Foreskin melanocyte (primary cell): ENCODE measurements at places on chromosomes 3 and 15.

DNA sequence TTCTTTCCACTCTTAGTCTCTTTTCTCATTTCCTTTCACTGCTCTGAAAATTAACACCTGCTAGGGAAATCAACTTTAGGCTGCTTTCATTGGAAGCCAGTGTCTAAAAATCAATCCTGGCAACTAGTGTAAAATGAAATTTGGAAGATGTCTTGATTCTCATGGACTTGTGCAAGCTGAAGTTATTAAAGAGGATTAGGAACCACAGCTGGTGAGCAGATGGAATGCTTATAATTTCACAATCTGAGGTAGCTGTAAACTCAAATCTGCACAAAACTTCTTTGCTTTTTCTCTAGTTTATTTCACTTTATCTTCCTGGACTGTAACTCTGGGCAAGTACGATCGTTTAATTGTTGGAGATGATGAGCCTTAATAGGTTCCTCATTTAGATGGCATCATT, 175.6 kb downstream of the GHSR start:
- DNase-seq, result no peak

DNA sequence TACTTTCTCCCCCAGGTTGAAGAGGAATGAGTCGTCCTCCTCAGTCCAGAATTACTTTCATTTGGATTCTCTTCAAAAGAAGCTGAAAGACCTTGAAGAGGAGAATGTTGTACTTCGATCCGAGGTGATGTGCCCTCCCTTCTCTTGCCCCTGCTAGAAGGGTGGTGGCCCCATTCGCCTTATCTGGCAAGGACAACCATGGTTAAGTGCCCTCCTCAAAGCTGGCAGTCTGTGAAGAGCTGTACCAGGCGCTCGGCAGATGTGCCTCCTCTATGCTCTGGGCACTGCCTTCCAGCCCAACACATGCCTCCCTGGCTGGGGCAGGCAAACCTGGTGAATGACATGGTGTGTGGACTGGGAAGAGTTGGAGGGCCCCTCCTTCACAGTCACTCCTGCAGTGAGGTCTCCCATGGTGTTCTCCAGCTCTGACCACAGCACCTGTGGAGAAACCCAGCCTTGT, 77.0 kb downstream of the CCK start:
- DNase-seq, result no peak

DNA sequence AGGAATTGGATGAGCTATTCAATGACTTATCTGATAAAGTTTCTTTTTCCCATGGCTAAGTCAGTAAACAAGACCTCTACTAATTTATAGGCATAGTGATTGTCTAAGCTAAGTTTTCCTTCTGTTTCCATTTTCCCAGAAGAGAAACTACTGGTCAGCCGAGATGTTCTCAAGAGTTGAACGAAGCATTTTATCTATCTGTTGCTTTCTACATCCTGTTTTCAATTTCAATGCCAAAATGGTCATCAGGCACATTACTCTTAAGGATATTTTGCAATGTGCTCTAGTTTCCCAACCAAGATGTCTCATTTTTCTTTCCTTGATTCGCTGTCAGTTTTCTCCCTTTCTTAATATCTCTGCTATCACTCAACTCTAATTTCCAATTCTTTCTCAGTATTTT, 228.7 kb downstream of the MBNL1 start:
- DNase-seq, result no peak

- DNase-seq, result no peak
Measured at GRCh38 chr15:62672268-62672667, 370.3 kb upstream of the TPM1 start.

DNA sequence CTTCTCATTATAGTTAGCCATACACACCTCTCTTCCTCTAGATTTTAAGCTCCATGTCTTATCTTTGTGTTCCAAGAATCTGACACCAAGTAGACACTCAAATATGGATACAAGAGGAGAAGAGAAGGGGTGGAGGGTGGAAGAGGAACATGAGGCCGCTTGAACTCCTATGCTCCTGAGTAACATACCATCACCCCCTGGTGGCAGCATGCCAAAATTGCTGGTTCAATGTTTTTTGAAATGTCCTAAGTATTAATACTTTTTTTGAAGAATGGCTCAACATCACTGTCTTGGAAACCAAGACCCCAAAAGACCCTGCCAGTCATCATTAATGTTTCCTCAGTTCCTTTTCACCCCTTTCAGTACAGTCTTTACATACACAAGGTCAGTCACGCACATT, 71.8 kb upstream of the HACD2 start:
- no peak for DNase-seq
